ENCODE measurements at places on chromosomes 4 and X. TPM values are rescaled to one million over a fixed set of nuclear protein-coding genes. Genes with fewer than 3 reads are reported as not detected.

GRCh38 chr4:98289375-98289774, 28.2 kb downstream of the RAP1GDS1 start:
- DNase-seq = no peak

DNA sequence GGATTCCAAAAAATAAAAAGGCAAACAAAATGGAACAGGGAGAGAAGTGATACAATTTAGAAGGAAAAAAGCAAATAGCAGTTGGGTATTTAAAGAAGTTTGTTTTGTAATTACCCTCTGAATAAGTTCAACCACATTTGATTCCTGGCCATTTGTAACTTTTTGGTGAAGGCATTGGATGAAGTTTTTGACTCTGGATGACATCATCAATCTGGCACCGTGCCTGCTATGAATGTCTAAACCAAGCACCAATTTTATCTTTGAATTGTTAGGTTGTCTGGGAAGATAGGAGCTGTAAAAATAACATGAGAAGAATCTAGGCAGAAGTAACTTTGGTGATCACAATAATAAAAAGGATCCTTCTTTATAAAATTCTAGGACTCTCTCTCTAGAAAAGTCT, 29.5 kb downstream of the TMPRSS11A start:
- peak; percentile 17 for DNase-seq

- no peak for DNase-seq
Observed at GRCh38 chrX:87924619-87925018, 407.0 kb downstream of the KLHL4 start.

The SLC10A6 gene
- 0.85 TPM for total RNA-seq

DNA sequence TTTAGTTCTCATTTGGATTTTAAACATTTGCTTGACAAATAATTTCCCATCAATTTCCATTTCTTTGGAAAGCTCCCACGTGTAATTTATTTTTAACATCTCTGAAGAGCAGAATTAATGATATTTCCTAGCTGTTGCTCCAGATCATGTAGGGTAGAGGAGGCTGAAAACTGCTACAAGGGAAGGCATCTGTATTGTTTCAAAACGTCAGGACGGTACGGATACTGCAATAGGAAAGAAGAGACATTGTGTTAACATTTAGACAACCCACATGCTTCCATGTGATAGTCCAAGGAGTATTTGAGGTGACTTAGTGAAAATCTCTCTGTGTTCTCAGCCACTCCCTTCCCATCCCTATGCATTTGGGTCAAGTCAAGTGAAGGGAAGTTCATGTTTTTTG, 15.4 kb upstream of the ADH1B start:
- DNase-seq = no peak

The HELT gene
- not detected for total RNA-seq

DNA sequence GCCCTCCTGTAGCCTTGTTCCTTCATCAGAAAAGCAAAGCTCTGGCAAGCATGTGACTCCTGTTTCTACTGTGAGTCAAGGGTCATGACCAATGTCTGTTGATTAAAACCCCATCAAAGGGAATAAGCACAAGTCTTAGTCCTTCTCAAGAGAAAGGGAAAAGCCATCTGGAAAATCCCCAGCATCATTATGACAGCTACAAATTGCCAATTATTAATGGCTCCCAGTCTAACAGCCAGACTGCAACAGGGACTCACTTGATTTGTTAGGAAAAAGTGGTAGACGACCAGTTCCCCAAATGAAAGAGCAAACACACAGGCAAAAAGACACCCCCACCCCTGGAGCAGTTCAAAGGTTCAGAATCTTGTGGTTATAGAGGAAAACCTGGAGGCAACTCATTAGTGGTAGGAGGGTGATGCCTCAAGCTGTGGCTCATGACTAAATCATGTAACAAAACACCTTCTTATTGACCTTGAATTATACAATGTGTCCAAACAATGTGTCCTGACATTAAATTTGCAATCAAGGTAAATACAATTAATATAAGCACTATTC, 315.7 kb downstream of the HNRNPD start:
- DNase-seq = no peak

DNA sequence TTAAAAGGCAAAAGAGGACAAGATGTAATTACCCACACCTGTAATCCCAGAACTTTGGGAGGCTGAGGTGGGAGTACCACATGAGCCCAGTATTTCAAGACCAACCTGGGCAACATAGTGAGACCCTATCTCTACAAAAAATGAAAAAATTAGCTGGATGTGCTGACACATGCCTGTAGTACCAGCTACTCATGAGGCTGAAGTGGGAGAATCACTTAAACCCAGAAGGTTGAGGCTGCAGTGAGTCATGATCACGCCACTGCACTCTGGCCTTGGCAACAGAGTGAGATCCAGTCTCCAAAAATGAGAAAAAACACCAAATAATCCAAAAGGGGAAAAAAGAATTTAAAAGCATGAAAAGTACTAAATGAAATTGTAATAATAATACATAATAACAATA, 30.8 kb downstream of the NR0B1 start:
- DNase-seq = no peak

The GSPT2 gene
- 6.6 TPM for total RNA-seq

The TXK gene
- total RNA-seq = 0.23 TPM

The SPANXA1 gene
- total RNA-seq = not detected

The TLR1 gene
- total RNA-seq = 6.9 TPM

DNA sequence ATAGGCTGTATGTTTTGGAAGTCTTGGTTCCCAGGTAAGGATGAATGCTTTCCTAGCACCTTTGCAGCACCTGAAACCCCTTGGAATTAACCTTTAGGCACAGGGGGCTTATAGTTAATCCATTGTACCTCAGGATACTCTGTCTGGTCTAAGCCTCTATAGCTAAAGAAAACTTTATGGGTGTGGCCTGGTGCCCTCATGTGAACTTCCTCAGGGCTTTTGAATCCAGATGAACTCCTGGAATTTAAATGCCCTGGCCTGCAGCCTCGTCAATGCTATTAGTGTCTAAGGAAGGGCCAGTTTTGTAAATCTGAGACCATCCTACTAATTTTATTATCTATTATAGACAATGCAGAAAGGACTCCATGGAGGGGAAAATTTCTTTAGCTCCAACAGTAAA, 33.8 kb downstream of the IRS4 start:
- DNase-seq = no peak

- DNase-seq = no peak
Observed at GRCh38 chr4:151600432-151600831, 160.4 kb downstream of the GATB start.

DNA sequence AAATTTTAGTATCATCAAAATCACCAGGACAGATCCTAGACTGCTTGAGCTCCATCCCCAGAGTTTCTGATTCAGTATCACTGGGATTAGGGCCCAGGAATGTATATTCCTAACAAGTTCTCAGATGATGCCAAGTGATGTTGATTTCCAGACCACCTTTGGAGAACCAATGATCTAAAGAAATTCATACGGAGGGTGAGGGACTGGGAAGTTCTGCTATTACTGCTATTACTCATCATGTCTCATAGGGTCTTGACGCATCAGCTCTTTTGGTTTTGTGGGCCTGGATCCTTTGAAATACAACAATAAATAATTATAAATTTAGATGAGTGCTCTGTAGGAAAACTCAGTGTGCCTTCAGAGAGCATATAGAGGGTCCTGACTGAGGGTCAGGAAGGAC, 59.8 kb upstream of the LGI2 start:
- no peak for DNase-seq

The CENPE gene
- 39.1 TPM for total RNA-seq

All from dermis blood vessel endothelial cell (primary cell).